ENCODE measurements at places on chromosomes 5 and 9.

GRCh38 chr9:109886617-109887016 lies 106.6 kb downstream of the PALM2AKAP2 start:
- DNase-seq = no peak

- DNase-seq = no peak
Observed at GRCh38 chr5:31186672-31187267, 6.7 kb upstream of the CDH6 start.

DNA sequence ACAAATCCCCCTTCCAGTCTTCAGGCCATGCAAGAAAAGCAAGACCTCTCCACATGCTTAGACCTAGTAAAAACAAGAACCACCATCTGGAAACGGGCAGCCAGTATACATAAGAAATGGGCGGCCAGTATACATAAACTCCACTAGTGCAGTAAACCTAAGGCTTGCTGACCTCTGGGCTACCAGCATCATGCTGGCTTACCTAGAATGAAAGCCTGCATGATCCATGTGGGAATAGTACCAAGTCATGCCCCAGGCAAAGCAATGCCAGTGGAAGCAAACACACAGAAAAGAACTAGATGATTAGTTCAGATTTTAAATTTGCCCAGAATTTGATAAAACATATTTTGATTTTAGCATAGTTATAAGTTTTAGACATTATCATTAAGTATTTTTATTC lies 1346.4 kb downstream of the EFNA5 start:
- no peak for DNase-seq

DNA sequence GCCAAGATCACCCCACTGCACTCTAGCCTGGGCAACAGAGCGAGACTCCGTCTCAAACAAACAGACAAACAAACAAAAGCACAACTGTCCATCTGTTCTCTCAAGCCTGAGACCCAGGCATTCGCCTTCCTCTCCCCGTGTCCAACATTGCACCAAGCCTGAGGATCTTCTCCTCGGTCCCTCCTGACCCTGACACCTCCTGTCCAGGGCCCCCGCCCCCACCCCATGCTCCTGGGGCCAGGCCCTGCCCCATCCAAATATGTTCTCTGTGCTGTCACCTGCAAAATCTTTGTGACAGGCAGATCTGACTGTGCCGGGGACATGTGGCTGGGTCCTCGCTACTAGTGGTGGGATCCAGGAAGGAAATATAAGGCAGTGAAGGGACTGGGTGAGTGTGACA lies 33.4 kb upstream of the UNC5A start:
- no peak for DNase-seq

- DNase-seq = no peak
Observed at GRCh38 chr5:144206141-144206540, 35.5 kb downstream of the KCTD16 start.

- no peak for DNase-seq
Observed at GRCh38 chr9:26983340-26983739, 22.1 kb downstream of the LRRC19 start.

DNA sequence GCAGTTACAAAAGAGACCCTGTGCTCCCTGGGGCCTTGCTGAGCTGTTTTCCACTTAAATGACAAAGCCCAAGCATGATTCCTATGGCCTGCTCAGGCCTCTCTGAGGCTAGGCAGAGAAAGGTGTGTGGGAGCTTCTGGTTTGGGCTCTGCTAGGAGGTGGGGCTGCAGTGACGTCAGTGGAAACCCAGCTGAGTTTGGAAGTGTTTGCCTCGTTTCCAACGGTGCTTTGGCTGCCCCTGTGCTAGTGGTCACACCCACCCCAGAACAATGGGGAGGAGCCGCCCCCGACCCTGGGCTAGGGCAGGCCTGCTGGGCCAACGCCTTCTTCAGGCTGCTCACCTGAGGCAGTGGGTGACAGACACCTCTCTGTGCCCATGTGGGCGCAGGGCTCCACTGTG lies 10.4 kb downstream of the ANGPTL2 start:
- DNase-seq = no peak

DNA sequence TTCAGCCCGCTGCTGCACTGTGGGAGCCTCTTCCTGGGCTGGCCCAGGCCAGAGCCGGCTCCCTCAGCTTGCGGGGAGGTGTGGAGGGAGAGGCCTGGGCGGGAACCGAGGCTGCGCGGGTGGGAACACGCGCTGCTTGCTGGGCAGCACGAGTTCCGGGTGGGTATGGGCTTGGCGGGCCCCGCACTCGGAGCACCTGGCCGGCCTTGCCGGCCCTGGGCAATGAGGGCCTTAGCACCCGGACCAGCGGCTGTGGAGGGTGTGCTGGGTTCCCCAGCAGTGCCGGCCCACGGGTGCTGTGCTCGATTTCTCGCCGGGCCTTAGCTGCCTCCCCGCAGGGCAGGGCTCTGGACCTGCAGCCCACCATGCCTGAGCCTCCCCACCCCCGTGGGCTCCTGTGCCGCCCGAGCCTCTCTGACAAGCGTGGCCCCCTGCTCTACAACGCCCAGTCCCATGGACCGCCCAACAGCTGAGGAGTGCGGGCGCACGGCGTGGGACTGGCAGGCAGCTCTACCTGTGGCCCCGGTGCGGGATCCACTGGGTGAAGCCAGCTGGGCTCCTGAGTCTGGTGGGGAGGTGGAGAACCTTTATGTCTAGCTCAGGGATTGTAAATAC lies 1366.4 kb upstream of the NUDT12 start:
- no peak for DNase-seq

GRCh38 chr9:136847826-136848392 lies 1.3 kb upstream of the PHPT1 start:
- no peak for DNase-seq

GRCh38 chr5:168315416-168316138 lies 24.1 kb downstream of the WWC1 start:
- DNase-seq = no peak

GRCh38 chr5:82356808-82357671 lies 78.9 kb upstream of the RPS23 start:
- DNase-seq = no peak

- no peak for DNase-seq
Observed at GRCh38 chr5:527646-528628, 3.7 kb upstream of the SLC9A3 start.

DNA sequence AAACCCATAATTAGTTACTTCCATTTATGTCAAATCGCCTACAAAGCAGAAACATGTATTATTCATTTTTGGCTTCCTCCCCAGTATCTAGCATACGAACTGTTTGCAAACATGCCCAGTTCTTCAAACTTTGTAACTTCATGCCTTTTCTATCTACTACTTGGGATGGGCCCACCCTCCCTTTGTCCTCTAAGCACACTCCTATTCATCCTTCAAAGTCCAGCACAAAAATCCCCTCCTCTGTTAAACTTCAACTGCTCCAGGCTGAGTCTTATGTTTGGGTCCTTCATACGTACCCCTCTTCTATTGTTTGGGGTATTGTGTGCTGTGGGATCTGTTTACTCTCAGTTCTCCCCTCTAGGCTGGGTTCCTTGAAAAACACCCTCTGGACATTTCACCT lies 55.5 kb downstream of the KCNIP1 start:
- DNase-seq = no peak

- no peak for DNase-seq
Observed at GRCh38 chr5:122713041-122713440, 61.8 kb upstream of the SNX2 start.

DNA sequence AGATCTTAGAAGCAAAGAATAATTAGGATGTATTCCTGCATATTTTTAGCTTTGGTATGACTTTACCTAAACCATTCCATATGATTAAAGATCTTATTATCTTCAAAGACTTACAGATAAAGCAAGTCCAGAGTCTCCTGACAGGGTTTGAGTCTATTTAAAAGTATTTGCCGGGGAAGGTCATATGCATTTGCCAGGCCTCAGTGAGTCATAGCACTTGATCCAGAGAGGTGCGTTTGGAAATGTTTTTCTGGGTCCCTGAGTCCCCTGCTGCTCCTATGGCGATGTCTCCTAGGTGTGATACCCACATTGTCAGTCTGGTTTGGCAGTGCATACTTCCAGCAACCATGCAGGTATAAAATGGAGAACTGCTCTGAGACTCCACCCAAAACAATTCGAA lies 217.0 kb downstream of the FBXL7 start:
- DNase-seq = no peak

DNA sequence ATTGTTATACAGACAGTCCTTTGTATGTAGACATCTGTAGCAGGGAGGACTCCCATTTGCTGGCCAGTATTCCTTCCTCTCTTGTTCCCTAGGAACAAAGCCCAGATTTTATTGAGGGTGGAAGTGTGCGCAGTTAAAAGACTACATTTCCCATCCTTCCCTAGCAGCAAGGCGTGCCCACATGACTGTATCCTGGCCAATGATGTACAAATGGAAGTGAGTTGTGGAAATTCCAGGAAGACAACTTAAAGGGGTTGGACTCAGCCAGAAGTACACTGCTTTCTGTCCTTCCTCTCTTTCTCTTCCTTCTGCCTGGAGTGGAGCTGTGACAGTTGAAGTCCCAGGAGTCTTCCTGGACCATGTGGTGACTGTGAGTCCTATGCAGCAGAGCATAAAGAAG lies 89.0 kb downstream of the HRH2 start:
- DNase-seq = no peak
